ENCODE measurements at places on chromosomes 3 and 15. TPM values are rescaled to one million over a fixed set of nuclear protein-coding genes. Genes with fewer than 3 reads are reported as not detected.

DNA sequence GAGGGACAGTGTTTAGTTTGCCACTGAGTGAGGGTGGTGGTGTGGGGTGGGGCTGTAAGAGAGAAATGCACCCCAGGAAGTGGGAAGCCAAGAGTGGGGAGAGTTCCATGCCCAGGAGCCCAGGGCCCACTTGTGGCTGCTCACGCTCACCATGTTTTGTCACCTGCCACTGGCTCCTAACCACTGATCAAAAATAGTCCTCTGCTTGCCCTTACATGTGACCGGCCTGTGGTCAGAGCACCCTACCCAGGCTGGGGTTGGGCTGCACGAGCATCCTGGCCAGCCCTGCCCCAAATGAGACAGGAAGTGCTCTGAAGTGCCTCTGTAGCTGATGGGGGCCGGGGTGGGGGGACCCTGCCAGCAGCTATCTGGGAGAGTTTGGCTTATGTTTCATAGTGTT lies 216.3 kb downstream of the RPLP1 start:
- no peak for DNase-seq

DNA sequence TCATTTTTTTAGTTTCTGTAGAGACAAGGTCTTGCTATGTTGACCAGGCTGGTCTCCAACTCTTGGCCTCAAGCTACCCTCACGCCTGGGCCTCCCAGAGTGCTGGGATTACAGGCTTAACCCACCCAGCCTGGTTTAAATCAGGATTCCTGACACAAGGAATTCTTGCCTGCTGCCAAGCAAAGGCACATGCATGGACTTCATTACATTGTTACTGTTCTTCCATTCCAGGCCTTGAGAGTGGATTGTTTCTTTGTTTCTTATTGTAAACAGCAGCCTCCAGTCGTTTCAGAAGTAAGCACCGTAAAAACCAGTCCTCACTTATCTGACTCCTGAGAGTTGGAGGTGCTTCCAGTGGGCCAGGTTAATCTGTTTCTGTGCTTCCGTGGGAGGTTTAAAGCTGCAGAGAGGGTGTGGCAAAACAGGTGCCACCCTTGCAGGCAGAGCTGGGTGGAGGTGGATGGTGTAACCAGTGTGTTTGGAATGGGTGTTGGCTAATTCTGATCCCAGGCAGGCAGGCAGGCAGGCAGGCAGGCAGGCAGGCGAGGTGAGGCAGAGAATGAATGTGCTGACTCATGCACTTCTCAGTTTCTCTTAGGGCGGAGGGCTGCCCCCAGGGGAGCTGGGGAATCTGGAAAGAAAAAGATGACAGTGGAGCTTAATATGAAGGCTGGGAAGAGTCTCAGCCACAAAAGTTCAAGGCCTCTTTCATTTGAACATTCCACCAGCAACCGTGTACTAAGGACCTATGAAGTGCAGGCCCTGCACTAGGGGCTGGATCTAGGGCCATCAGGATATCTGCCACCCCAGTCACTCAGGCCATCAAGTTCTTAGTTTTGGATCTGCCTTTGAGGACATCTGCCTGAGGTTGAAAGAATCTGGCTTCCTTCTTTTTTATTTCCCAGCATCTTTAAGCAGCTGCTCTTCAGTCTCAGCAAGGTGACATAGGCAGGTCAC lies 37.0 kb upstream of the CDCP1 start:
- DNase-seq = no peak

- DNase-seq = no peak
Observed at GRCh38 chr3:144466114-144466513, 494.5 kb downstream of the DIPK2A start.

DNA sequence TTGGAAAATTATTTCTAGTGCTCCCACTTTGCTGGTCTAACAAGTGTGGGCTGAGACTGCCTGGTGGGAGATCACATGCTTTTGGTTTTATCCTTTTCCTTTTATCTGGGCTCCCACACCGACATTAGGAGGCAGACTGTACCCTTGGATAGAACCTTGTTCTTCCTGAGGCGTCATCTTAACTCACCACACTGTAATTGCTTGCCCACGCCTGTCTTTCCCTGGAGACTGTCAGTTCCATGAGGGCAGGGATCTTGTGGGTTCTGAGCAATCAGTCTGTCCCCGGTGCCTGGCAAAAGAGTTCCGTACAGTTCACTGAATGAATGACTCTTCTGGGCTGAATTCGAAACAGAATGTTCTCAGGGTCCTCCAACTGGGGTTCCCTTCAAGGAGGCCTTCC lies 124.6 kb upstream of the ABHD17C start:
- no peak for DNase-seq

DNA sequence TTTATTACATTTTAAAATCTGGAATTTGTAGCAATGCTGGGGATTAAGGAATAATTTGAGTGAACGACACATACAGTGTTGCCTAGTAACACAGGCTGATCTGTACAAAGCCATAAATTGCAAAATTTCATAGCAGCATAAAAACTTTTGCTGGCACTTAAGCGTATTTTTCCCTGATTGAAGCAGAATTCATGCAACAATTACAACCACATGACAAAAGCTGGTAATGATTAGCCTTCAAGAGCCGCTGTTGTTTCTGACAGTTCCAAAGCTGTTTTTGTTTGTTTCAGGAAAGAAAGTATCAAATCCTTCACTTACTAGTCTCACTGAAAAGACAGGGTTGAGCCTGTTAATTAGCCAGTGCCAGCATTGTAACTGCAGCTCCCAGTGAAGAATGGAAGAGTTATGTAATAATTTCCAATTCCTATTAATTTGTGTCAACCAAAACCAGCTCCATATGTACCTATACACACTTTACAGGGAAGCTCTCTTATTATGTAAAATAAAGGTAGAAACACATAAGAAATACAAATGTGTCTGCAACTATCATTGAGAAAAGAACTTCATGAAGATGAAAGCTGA lies 60.7 kb downstream of the AGTR1 start:
- DNase-seq = no peak

Gene CATSPER2
- 1.9 TPM for polyA plus RNA-seq

DNA sequence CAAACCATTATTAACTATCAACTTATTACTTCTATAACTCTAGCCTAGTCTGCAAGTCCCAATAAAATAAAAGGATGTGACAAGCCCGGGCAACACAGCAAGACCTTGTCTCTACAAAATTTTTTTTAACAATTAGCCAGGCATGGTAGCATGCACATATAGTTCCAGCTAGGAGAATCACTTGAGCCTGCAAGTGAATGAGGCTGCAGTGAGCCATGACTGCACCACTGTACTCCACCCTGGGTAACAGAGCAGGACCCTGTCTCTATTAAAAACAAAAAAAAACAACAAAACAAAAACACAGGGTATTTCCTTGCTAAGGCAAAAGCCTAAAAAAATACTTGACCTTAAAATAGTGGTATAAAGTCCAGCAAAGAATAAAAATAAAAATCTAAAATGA lies 31.4 kb downstream of the ANKRD28 start:
- no peak for DNase-seq

Gene CELF6
- polyA plus RNA-seq = 0.16 TPM

GRCh38 chr3:15110206-15110605 lies 11.3 kb upstream of the RBSN start:
- DNase-seq = no peak

Gene CPNE9
- polyA plus RNA-seq = not detected

- no peak for DNase-seq
Observed at GRCh38 chr3:6448011-6448410, 412.9 kb upstream of the GRM7 start.

Gene CPA3
- polyA plus RNA-seq = 5.2 TPM

DNA sequence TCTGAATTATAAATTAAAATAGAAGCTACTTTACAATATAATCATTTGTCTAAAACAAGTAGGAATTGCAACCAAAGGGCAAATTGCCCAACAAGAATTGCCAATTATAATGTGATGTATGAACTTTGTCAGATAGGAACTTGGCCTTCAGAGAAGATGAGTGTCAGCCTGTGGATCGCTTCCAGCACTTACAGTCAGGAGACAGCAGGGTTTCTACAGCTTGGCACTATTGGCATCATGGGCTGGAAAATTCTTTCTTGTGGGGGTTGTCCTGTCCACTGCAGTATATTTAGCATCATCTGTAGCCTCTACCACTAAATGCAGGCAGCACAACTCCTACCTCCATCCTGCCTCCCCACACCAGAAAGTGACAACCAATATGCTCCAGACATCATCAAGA lies 48.1 kb upstream of the CRBN start:
- no peak for DNase-seq

Gene ILDR1
- polyA plus RNA-seq = not detected

Gene ST8SIA2
- polyA plus RNA-seq = not detected

DNA sequence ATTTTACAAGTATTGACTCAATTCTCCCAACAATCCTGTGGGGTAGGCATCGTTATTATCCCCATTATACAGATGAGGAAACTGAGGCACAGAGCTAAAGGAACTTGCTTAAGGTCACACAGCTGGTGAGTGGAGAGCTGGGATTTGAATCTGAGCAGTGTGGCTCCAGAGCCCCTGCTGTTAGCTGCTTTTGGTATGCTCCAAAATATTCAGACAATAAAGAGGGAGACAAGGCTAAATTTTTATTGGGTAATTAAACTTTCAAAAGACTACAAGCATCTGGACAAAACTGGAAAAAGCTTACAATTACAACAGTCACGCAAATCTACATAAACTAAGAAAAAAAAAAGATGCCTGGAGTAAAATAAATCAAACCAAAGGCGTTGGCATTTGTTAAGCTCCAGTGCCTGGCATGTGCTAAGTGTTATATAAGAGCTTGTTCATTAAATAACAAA lies 27.7 kb downstream of the CCDC13 start:
- DNase-seq = peak; percentile 42

- no peak for DNase-seq
Observed at GRCh38 chr3:69540706-69541581, 155.1 kb upstream of the FRMD4B start.

Gene EXD1
- not detected for polyA plus RNA-seq

DNA sequence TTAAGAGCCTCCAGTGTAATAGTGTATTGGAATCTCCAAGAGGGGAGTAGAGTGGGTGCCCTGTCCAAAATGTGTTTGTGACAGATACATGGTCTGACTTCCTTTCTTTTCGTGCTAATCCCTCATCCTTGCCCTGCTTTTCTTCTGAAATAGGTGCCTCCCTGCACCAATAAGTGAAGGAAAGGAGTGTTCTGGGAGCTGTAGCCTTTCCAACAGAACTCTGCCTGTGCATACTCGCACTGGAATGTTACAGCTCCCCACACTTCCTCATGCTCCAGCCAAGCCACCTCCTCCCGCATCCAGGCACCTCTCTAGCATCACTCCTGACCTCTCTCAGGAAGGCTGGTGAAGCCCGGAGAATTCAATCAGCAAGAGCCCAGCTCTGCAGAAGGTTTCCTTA lies 478.0 kb downstream of the GABRG3 start:
- no peak for DNase-seq

DNA sequence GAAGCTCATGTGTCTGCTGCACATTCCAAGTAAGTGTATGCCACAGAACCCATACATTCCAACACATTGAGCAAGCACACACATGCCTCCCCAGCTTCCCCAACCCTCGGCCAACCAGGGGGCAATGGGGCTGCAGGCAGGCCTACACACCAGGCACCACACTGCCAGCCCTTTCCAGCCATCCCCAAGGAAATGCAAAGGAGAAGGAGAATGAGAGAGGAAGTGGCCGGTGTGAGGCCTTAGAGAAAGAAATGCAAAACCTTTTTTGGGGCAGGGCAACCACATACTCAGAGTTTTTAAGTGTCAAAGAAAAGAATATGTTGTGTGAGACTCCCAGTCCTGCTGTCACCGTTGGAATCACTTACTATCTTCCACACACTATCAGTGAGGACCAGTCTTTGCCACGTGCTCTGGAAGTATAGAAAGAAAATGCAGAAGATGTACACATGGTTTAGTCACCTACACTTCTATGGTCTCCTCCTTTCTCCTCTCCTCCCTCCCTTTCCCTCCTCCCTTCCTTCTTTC lies 11.1 kb downstream of the IGF2BP2 start:
- DNase-seq = no peak

DNA sequence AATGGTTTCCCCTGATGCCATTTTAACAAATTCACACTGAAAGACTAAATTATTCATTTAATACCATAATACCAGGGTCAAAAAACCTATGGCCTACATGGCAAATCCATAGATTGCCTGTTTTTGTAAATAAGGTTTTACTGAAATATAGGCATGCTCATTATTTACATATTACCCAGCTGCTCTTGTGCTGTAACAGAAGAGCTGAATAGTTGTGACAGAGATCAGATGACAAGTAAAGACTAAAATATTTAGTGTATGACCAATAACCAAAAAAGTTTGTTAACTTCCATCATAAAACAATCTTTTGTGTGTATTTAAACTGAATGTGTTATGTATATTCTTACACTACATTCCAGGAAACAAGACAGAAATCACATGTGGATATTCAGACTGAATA lies 60.2 kb downstream of the DENND4A start:
- DNase-seq = no peak

Gene UNC13C
- not detected for polyA plus RNA-seq

DNA sequence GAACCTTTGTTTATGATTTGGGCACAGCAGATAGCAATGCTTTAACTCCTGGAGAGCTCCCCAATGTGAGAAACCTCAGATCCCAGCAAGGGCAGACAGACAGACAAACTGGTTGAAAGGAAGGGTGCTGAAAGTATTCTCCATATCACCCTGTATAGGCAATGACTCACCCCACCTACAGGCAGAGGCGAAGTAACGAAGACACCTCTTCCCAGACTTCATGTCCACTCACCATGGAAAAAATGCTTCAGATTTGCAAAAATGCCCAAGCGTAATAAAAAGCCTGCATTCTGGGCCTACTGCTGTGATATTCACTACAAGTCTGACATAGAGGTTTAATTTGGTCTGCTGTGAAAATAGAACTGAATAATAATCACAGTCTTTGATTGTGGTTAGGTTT lies 50.5 kb downstream of the THBS1 start:
- no peak for DNase-seq

DNA sequence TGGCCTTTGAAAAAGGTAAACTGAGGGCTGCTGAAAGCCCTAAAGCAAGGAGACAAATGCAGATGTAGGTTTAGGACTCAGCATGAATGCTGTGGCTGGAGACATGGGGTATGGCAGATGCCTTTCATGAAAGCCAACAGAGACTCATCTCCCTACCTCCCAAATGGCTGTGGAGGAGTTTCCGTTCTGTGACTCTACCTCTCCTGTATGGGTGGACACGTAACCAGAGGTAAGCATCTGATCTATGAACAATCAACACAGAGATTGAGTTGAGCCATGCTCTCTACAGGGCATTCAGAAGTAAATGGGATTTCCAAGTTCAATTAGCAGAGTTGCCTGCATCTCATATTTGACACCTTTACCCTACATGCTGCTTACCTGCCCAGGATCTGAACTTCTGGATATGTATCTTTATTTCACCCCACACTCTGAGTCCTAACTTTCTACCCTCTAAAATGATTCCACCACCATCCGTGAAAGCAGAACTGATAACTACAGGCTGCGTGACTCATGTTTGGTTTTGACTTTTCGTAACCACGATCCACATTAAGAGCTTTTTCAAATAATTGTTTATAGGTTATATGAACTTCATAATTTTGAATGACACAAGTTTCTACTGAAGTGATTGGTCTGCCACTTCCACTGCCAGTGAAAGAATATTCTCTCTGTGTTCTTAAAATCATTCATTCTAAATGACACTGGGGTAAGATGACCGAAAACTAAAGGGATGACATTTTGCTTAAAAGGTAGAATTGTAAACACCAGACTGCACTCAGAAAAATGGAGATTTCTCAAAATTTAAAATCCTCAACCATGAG lies 1058.7 kb downstream of the FHIT start:
- DNase-seq = no peak

All from BJ (cell line).